ENCODE measurements at places on chromosomes 12 and 14. TPM values are rescaled to one million over a fixed set of nuclear protein-coding genes. Genes with fewer than 3 reads are reported as not detected.

Gene OR6S1
- total RNA-seq, result not detected

Gene BCL2L2
- 20.7 TPM for total RNA-seq

Gene SDR9C7
- total RNA-seq, result 0.15 TPM

Gene ELK3
- total RNA-seq, result 26.9 TPM

Gene TEP1
- 25.5 TPM for total RNA-seq

Gene SYT10
- total RNA-seq, result not detected

Gene SLC5A8
- not detected for total RNA-seq

Gene BHLHE41
- 3.1 TPM for total RNA-seq

Gene ZNF891
- total RNA-seq, result 1.7 TPM

Gene DEPDC4
- total RNA-seq, result 3.9 TPM

Gene PTPRQ
- 1.2 TPM for total RNA-seq

Gene AMHR2
- not detected for total RNA-seq

Gene TTC7B
- 39.0 TPM for total RNA-seq

Gene RILPL1
- 7.3 TPM for total RNA-seq

Gene AKT1
- 216 TPM for total RNA-seq

Gene C12orf50
- 0.17 TPM for total RNA-seq

Gene TRPV4
- 2.5 TPM for total RNA-seq

Gene PARPBP
- total RNA-seq, result 23.6 TPM

Gene AKAP3
- total RNA-seq, result 2.6 TPM

Gene SMCO2
- total RNA-seq, result 0.17 TPM

Gene RERGL
- total RNA-seq, result not detected

Gene EXOC5
- 77.7 TPM for total RNA-seq

Gene NR2C1
- total RNA-seq, result 21.0 TPM

Gene REP15
- 0.83 TPM for total RNA-seq

Gene SLC25A21
- total RNA-seq, result 0.73 TPM

Gene DDX47
- 52.3 TPM for total RNA-seq

Gene INSM2
- not detected for total RNA-seq

Gene PRIMA1
- not detected for total RNA-seq

Gene CARMIL3
- 0.33 TPM for total RNA-seq

Gene CLMN
- total RNA-seq, result 1.5 TPM

Gene ALG10B
- 6.0 TPM for total RNA-seq

Gene NTS
- 0.50 TPM for total RNA-seq

Gene LTBP2
- total RNA-seq, result 248 TPM

Gene SART3
- total RNA-seq, result 65.5 TPM

Gene ZC2HC1C
- 1.2 TPM for total RNA-seq

Gene SERPINA9
- total RNA-seq, result not detected

Gene PDE3A
- total RNA-seq, result 2.6 TPM

Gene SIX6
- total RNA-seq, result not detected

Gene MORN3
- total RNA-seq, result 0.33 TPM

Gene PLCZ1
- total RNA-seq, result not detected

Gene KRT71
- total RNA-seq, result not detected

Gene GDF3
- total RNA-seq, result not detected

Gene TMX1
- 63.3 TPM for total RNA-seq

Gene BTG1
- 20.9 TPM for total RNA-seq

Gene RNU4-1
- total RNA-seq, result under 0.01 TPM

Gene TAS2R14
- 4.1 TPM for total RNA-seq

Gene DNAI7
- 0.17 TPM for total RNA-seq

Gene ADAMTS20
- total RNA-seq, result not detected

Gene LGMN
- total RNA-seq, result 25.1 TPM

Gene FAM181A
- total RNA-seq, result not detected

Gene SPTB
- under 0.01 TPM for total RNA-seq

Gene RHEBL1
- not detected for total RNA-seq

Gene NT5DC3
- total RNA-seq, result 10.6 TPM

Gene LRRK2
- 15.3 TPM for total RNA-seq

Gene CIROP
- total RNA-seq, result 1.7 TPM

Gene ACSM4
- total RNA-seq, result not detected
